ENCODE measurements at places on chromosomes 2 and 18.

DNA sequence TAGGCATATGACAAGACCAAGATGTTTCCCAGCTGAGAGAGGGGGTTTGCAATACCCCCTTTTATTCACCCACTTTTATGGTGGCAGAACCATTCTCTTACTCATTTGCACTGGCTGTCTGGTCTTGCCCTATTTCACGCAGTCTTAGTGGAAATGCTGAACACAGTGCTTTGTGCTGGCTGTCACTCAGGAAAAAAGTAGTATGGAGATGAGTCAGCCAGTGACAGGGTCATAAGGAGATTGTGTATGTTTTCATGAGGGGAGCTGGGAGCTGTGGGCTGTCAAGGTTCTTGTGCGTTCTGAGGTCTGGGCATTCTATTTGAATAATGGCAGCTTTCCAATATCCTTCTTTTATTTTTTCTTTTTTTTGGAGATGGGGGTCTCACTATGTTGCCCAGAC is 10.9 kb upstream of the CNRIP1 start:
- no peak for DNase-seq

GRCh38 chr2:120589771-120590608 is 145.7 kb upstream of the GLI2 start:
- DNase-seq: no peak

- DNase-seq: no peak
These were observed 6.7 kb downstream of the RAMP1 start for GRCh38 chr2:237866101-237866621.

DNA sequence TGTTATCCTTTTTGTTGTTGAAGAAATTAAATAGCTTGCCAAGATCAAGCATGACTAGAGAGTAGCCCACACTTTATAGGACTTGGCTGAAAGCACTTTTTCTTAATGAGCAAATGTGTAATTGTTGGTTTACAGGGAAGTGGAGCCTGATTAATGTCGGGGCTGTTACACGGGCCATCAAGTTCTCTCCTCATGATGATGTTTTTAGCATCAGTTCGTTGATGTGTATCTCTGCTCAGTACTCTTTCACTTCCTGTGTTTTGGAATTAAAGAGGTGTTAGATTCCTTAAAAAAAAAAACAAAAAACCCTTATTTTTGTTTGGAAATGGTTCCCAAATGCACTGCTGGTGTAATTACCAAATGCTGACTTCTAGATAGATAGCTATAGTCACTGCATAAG is 114.2 kb downstream of the PTPRM start:
- DNase-seq: no peak

- no peak for DNase-seq
These were observed 151.9 kb downstream of the FHOD3 start for GRCh38 chr18:36449451-36449850.

DNA sequence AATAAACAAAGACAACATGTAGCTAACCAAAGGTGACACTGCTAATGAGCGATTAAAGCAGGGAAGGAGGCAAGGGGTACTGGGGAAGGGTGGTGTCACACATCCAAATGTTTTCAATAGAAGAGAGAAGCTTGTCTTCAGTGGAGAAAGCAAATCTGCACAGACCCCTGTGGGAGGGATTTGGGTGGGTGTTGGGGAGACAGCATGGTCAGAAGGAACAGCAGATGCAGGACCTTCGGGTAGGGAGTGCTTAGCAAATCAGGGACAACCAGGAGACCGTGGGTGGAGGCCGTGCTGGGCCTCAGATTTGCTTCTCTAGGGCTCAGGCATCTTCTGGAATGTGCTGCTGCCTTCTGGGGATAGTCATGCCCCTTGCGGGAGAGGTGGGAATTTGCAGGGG is 185.3 kb upstream of the RAB6C start:
- no peak for DNase-seq

- DNase-seq: no peak
These were observed 22.4 kb downstream of the MAL start for GRCh38 chr2:95047629-95048510.

GRCh38 chr2:219539926-219540678 is 3.5 kb downstream of the CHPF start:
- DNase-seq: no peak

DNA sequence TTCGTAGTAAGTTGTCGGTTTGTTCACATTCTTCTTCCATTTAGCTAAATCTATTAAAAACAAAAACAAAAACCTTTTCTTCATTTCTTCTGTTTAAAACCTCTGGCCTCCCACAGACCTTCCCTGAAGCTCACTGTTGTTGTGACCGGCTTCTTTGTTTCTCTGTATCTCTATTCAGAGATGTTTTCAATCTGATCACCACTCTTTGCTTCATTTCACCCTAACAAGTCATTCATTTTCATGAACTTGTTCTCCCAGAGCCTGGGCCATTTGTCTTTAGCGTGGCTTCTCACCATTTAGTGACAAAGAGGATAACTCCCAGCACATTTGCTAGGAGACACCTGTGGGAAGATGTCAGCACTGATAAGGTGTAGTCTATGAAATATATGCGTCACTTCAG is 794.2 kb downstream of the ERBB4 start:
- DNase-seq: no peak

DNA sequence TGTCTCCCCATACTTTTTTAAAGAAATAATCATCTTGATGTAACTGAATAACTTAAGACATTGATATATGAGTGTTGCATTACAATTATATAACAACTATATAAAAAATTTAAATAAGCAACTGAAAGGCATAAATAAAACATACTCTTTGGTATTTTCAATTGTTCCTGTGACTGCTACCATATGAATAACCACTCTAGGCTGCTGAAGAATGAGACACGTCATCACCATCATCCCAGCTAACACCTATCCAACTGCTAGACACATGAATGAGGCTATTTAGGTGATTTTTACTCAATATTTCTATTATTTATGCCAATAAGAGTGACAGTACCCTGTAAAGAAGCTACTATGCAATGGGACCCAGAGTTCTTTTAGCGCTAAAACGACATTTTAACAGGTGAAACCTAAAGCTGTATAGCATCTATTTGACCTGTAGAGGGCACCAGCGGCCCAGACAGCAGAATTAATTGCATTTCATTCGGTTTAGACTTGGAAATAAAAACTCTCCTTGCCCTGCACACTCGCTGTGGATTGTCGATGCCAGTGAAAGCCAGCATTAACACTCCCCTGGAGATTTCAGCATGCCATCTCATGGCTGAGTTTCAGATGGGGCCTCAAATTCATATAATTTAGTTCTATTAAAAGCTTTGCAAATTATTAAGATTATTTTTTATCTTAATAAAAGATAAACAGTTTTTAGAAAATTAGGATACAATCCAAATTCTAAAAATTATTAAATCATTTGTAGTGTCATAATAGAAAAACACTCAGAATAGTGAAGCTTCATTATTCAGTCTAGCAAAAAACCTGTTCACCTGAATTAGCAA is 89.4 kb upstream of the MAP2 start:
- no peak for DNase-seq

DNA sequence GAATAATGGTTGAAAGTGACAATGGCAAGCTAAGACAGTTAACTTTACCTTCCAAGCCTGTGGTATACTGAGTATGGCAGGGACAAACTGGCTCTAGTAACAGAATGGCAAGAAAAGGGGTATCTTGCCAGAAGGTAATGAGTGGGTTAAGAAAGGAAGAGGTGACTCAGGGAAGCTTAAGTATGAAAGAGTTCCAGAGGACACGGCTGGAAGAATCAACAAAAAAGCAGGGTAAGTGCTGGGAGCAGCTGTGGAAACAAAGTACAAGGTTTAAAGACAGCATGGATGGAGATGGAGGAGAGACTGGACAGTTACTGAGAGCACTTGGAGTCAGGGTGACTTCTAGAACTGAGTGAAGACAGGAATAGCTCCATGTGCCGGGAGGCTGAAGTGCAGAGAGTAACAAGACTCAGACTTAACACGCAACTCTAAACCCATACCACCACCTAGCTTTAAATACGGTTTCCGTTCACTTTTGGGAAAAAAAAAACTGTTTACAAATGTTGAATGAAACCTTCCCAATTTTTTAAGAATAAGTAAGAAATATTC is 69.0 kb downstream of the REV1 start:
- DNase-seq: no peak

GRCh38 chr2:101982495-101983029 is 9.2 kb upstream of the IL1R2 start:
- no peak for DNase-seq

- no peak for DNase-seq
These were observed 143.3 kb upstream of the CAB39 start for GRCh38 chr2:230569298-230569697.

DNA sequence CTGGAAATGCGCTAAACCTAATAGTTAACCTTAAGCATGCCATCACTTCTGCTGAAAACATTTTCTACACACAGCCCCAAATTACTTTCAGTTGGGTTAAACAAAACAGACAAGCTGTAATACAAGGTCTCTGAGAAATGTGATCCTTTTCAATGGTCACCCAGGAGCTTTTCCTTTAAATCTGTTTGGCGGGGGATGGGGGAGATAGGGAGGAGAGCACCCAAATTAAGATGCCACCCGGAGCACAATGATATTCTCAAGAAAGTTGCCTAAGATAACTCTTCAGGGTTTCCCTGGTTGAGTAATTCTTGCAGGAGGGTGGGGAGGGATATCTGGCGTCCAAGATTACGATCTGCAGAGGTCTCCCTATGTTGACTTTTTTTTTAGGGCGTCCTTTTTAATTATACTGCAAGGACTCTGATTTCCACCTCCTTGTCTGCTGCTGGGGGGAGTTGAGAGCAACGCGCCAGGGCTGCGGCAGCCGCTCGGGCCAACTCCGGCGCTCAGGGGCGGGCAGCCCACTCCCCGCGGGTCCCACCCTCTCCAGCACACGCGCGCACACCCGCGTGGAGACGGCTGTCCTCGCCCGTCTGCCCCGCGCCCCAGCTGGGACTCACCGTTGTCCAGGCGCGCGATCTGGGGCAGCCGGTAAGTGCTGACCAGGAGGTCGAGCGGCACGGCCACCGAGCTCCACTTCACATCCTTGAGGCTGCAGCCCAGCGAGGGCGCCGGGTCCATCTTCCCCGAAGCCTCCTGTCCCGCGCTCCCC is 807 bp downstream of the GAREM1 start:
- no peak for DNase-seq

DNA sequence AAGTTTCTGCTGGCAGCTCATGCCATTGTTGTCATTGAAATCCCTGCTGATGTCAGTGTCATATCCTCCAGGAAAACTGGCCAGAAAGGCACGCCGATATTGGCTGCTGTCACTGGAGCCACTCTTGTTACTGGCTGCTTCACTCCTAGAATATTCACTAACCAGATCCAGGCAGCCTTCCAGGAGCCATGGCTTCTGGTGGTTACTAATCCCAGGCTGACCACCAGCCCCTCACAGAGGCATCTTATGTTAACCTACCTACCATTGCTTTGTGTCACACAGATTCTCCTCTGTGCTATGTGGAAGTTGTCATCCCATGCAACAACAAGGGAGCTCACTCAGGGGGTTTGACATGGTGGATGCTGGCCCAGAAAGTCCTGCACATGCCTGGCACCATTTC is 27.0 kb upstream of the MTX2 start:
- no peak for DNase-seq

GRCh38 chr2:179049546-179050311 is at the start of gene CCDC141:
Gene CCDC141, minus strand, starts transcription at chr2:179050137. Its CDS starts 196 bp downstream, at chr2:179049941.
- DNase-seq: no peak

- DNase-seq: no peak
These were observed 13.9 kb downstream of the CLASP1 start for GRCh38 chr2:121635371-121635770.

DNA sequence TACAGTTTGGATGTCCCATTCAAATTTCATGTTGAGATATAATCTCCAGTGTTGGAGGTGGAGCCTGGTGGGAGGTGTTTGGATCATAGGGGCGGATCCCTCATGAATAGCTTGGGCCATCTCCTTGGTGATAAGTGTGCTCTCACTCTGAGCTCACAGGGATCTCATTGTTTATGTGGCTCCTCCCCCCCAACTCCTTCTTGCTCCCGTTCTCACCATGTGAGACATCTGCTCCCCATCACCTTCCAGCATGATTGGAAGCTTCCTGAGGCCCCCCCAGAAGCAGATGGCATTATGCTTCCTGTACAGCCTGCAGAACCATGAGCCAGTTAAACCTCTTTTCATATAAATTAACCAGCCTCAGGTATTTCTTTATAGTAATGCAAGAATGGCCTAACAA is 3.0 kb upstream of the INPP1 start:
- DNase-seq: no peak

DNA sequence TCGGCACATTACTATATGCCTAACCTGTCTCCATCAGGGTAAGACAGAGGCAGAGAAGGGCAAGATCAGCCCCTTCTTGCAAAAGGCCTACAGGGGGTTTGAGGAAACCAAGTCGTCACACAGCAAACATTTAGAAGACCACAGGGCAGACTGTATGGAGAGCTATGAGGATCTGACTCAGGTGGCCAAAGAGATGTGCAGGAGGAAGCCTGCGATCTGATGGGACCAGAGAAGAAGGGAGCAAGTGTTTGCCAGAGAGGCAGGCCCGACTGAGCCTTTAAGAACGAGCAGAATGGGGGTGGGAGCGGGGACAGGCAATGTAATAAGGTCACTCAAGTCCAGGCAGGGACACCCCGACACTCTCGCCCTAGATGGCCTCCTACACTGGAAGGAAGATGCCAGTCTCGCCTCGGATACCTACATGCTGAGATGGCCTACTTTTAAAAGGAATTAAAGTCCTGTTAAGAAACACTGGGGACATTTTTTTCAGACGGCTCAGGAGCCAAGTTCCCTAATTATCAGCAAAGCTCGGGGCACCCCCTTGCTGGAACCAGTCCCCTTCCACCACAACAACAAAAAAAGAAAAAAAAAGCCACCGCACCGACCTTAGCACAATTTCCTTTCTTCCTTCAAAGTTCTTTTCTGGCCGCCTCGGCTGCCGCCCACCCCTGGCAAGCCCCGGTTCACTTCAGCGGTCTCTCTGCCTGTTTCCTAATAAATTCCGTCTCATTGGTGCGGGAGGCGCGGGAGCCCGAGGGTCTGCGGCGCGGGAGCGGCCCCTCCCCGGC is 1.5 kb downstream of the SFXN5 start:
- no peak for DNase-seq

GRCh38 chr2:181185948-181186347 is 205.5 kb downstream of the UBE2E3 start:
- no peak for DNase-seq

- DNase-seq: no peak
These were observed 167.9 kb upstream of the SPATS2L start for GRCh38 chr2:200138391-200139124.

DNA sequence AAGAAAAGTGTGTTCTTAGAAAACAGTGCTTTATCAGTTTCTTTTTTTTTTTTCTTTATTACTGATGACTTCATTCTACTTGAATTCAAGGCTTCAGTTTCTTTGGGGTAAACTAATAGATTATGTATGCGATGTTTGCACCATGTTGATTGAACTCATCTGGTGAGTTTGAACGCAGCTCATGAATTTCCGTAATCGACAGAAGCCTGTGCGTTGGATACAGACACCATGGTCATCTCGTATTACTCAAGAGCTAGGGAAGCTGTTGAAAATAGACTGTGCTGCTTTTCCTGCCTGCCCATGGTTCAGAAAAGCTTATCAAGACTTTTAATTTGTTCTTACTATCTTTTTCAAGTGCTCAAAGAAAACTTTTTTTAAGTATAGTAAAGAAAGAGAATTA is 185.5 kb upstream of the NRP2 start:
- DNase-seq: no peak
